Fibroblast of skin of right biceps (primary cell): ENCODE measurements at places on chromosomes 6 and 20.

- peak; percentile 93 for DNase-seq
Observed at GRCh38 chr20:50333812-50334211, 143.2 kb downstream of the CEBPB start.

DNA sequence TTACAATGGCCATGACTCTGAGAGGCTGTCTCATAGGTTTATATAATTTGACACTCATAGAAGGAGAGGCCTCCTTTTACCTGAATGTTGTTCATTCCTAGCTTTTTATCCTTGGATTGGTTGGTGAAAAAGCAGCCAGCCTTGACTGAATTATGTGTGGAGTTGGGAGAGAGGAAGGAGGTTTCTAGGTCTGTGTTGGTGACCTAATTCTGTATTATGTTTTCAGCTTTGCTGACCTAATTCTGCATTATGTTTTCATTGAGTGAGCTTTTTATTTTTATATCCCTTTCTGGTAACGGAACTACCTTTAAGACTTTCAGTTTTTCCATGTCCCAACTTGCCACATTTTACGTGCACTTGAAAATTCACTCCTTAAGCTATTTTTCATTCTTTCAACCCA lies 59.1 kb upstream of the RNF144B start:
- DNase-seq, result no peak

DNA sequence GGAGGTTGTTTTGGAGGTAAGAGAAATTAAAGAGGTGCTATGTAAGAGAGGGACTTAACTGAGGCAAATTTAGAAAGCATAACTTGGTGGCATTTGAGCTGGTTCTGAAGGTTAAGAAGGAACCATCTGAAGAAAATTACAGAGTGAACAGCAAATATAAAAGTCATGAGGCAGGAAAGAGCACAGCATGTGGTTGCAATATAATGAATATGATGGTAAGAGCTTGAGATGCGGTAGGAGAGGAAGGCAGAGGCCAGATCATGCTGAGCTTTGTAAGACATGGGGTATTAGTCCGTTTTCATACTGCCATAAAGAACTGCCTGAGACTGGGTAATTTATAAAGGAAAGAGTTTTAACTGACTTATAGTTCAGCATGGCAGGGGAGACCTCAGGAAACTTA lies 279.1 kb downstream of the UTRN start:
- DNase-seq, result no peak

- no peak for DNase-seq
Observed at GRCh38 chr20:33298391-33298790, 15.4 kb downstream of the BPIFB1 start.

- DNase-seq, result peak; percentile 95
Observed at GRCh38 chr20:53621482-53622246, 28.0 kb upstream of the ZNF217 start.

- DNase-seq, result no peak
Observed at GRCh38 chr6:135875446-135875845, 23.9 kb downstream of the PDE7B start.

- no peak for DNase-seq
Observed at GRCh38 chr6:38579010-38579628, 60.6 kb downstream of the BTBD9 start.

GRCh38 chr6:117555882-117556498 lies 46.3 kb downstream of the GOPC start:
- peak; percentile 42 for DNase-seq

DNA sequence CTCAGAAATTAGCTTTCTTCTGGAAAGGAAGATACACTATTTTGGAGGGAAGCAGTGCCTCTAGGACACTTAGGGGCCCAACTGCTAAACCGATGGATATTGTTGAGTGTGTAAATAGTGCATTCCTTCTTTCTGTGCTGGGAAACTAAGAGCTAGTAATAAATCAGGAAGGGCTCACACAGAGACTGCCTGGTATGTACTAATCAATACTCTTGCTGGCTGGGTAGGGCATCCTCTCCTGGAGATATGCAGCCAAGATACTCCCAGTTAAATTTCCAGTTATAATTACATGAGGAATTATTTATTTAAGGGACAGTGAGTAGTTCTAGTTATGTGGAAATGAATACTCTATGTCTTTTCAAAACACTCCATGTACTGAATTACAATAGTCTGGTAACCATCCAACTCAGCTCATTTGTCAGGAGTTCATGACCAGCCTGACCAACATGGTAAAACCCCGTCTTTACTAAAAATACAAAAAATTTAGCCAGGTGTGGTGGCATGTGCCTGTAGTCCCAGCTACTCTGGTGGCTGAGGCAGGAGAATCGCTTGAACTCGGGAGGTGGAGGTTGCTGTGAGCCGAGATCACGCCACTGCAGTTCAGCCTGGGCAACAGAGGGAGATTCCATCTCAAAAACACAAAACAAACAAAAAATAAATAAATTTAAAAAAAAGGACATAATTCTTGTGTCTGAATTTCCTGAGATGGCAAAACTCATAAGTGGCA lies 100.0 kb downstream of the OR2B2 start:
- DNase-seq, result no peak

DNA sequence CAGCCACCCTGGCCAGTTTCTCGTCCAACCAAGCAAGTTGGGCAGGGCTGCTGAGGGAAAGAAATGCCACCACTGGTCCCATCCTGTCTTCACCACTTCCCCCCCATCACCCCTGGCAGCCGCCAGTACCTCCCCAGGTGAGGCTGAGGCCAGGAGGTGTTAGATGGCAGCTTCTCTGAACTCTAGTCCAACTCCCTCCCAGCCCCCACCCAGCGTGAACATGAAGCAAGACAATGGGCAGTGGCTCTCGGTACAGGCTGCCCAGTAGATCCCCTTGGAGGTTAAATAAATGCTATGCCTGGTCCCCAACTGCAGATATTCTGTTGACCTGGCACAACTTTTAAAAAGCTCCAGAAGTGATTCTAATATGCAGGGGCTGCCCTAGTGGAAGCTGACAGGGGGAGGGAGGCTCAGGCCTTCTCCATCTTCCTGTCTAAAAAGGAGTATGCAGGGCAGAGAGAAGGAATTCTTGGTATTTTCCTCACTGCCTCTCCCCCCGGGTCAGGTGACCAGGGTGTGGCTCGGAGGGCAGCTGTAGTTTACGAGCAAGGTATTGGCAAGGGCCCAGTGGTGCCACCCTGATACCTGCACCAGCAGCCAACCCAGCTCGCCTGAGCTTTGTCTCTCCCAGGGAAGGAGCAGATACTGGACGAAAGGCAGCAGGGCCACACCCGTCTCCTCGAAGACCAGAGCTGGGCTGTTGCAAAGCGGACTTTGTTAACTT lies 25.7 kb downstream of the KCNK5 start:
- DNase-seq, result no peak

- no peak for DNase-seq
Observed at GRCh38 chr6:69489970-69490369, 306.8 kb downstream of the LMBRD1 start.

DNA sequence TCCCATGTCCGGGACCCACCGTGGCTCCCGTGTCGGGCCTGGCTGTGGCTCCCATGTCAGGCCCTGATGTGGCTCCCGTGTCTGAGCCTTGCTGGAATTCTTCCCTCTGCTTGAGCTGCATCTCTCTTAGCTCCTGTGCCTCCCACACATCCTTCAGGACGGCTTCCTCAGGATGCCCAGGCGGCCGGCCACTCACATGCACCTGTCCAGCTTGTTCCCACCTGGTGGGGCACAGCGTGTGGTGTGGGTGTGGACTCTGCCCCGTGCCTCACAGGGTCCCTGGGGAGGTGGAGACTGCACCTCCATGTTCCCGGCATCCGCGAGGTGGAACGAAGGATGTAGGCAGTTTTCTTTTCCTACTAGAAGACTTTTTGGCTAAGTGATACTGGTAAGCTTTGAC lies 170.7 kb downstream of the SMOC2 start:
- no peak for DNase-seq

DNA sequence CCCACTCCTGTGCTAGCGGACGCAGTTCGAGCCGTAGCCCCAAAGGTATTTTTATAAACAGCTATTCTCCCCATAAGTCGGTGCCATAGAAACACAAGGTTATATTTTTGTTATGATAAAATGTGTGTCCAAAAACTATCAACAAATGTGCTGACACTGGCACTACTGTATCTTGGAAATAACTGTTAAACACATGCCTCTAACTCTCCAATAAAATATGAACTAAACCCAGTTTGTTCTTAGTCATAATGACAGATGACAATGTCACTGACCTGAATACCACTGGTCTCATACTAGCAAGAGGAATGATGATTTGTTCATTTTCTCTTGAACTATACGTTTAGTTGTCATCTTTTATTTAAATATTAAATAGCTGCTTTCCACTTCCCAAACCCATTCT lies 51.4 kb upstream of the NUP153 start:
- DNase-seq, result no peak

DNA sequence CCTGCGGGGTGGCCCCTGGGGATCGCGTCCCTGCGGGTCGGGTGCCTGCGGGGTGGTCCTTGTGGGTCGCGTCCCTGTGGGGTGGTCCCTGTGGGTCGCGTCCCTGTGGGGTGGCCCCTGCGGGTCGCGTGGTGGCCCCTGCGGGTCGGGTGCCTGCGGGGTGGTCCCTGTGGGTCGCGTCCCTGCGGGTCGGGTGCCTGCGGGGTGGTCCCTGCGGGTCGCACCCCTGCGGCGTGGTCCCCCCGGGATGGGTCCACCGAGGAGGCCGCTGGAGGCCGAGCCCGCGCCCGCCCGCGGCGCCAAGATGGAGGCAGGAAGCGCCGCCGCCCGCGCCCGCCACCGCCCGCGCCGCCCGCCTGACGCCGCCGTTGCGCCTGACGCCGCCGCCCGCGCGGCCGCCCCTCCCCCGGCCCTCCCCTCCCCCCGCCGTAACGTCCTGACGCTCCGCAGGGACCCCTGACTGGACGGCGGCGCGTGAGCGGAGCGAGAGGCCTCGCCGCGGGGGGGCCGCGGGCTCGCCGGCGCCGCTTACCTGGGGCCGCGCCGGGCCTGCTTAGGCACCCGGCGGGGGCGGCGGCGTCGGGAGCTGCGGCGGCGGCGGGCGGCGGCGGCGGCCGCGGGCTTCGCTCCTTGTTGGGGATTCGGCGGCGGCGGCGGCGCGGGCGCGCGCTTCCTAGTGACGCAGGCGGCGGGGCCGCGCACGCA lies at the start of gene GMEB2:
Gene GMEB2 (minus strand): TSS at position 678 of the 705 bp plus-strand sequence. CDS start 7,704 bp downstream, outside the sequence.
- DNase-seq, result peak; percentile 81

GRCh38 chr6:12189661-12190060 lies 100.5 kb upstream of the EDN1 start:
- peak; percentile 58 for DNase-seq

DNA sequence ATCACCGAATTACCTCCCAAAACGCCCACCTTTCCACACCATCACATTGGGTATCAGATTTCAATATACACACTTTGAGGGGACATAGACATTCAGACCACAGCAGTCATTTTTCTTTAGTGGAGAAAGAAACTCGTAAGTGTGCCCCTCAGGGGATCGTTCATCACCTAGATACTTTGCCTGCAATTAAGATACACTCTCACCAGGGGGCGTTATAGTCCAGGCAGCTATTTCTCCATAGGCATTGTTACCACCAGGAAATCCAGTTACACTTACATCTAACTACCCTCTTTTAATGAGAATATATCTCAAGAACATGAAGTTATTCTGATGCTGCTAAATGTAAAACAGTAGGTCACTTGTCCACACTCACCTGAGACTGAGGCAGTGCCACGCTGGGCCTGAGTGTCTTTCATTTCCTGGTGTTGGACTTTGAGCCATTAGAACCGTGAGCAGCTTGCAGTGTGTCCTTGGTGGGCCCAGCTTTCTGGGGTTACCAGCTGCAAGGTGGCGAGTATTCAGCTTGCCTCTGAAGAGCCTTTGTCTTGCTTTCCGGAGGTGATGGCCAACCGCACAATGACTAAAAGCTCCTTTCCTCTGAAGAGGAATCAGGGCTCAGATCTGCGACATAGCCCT lies 35.1 kb upstream of the UNC93A start:
- no peak for DNase-seq

DNA sequence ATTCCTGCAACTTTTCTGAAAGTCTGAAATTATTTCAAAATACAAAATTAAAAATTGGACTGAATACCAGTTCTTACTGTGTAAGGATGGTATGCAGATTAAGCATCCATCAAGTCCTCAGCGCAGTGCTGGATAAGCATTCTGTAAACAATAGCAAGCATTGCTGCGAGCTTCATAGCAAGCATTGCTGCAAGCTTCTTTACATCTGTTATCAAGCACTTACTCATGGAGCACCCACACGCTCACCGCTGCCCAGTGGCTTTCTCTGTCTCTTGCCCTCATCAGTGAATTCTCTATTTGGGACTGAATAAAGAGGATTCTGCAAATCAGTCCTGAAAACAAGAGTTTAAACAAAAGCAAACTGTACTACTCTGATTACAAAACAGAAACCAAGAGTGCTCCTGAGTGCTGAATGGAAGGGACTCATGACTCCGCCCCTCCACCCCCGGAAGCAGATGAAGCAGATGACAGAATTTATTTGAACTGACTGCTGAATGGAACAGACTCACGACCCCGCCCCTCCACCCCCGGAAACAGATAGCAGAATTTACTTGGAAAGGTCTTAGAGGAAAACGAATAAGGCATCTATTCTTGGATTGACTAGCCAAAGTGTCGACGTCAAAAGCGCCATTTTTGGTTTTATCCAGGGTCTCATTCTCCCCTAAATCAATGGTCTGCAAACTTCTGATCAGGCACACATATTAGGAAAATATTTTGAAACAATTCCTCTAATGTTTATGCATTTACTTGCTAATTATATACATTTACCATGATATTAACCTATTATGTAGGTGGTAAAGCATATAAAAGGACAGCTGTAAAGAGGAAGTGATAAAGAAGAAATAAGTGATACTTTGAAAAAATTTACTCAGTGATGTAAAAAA lies 22.1 kb upstream of the EYA2 start:
- DNase-seq, result no peak

GRCh38 chr20:645318-646106 lies 7.5 kb downstream of the SRXN1 start:
- peak; percentile 49 for DNase-seq

GRCh38 chr6:169208011-169208410 lies 45.6 kb downstream of the THBS2 start:
- peak; percentile 39 for DNase-seq

GRCh38 chr6:154842833-154843232 lies 109.6 kb downstream of the SCAF8 start:
- DNase-seq, result no peak

DNA sequence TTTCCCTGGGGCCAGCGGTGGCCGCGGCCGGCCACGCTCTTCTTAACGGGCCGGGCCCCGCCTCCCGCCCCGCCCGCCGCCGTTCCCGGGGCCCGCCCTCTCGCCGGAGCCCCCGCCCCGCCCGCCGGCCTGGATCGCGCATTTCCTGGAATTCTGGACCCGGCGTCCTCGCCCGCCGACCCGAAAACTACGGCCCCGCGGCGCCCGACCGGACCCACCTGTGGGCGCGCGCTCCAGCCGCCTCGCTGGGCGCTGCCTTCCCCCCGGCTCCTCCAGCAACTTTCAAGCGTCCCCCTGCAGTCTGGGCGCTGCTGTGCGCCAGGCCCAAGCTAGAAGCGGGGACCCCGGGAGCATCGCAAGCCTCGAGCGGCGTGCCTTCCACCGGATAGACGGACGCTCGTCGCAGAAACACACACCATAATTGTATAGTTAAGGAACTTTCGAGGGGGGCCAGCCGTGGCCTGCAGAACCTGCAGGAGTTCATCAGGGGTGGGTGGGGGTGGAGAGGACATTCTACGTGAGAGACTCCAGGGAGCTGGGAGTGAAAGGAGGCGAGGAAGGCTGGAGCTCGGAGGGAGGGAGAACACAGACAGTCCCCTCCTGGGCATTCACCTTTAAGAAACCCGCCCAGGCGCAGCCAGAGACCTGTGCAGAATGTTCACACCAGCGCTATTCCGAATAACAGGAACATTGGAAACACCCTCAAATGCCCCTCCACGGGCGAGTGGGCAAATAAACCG lies at the start of gene ADA:
Gene ADA (minus strand): TSS at position 16 of the 740 bp plus-strand sequence. CDS start 92 bp downstream, outside the sequence.
- peak; percentile 51 for DNase-seq

GRCh38 chr20:40922865-40923264 lies 105.8 kb upstream of the TOP1 start:
- no peak for DNase-seq

- no peak for DNase-seq
Observed at GRCh38 chr6:167092672-167093339, 30.1 kb upstream of the CCR6 start.
